Posterior vena cava (tissue), 2 donors: ENCODE measurements at places on chromosomes 7 and 10. TPM values are rescaled to one million over a fixed set of nuclear protein-coding genes. Genes with fewer than 3 reads are reported as not detected.

Gene HEPACAM2
- not detected for total RNA-seq

DNA sequence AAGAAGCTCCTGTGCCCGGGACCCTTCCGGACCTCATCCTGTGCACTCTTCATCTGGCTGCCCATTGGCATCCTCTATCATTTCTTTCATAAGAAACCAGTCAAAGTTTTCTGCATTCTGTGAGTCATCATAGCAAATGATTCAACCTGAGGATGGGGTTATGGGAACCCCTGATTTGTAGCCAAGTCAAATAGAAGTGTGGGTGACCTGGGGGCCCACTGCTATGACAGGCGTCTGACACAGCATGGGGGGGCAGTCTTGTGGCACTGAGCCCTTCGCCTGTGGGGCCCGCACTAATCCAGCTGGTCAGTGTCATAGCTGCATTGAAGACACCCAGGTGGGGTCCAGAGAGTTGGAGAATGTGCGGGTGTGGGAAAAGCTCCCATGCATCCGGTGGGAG, 230.4 kb downstream of the USP6NL start:
- peak; percentile 49 for DNase-seq

DNA sequence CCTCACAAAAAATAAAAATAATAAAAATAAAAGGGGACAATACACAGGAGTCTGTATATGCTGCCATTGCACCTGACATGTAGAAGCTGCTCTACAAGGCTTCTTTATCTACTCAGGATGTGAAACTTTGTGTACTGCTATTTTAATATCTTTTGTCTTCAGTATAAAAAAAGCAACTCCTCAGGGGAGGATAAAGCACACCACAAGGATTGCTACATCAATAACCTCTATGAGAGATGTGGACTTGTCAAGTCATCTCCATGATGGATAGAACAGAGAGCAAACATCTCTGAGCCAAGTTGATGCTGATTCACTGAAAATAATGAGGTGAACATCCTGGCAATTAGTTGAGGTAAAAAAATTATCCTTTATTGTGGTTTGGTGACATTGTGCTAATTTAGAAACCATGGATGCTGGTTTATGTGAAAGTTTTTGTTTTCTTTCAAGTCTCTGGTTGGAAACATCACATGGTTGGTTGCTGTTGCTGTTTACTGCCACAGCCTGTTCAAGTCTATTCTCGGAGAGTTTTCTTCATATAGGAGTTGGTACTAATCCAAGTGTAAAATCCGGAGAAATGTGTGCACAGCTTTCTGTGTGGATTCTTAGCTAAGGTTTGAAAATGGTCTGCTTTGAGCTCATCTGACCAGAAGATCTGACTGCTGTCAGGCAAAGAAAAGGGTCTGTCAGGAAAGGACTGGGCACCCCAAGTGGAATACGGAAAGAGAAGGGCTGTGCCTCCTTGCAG, 1.5 kb upstream of the HECW1 start:
- DNase-seq = no peak

DNA sequence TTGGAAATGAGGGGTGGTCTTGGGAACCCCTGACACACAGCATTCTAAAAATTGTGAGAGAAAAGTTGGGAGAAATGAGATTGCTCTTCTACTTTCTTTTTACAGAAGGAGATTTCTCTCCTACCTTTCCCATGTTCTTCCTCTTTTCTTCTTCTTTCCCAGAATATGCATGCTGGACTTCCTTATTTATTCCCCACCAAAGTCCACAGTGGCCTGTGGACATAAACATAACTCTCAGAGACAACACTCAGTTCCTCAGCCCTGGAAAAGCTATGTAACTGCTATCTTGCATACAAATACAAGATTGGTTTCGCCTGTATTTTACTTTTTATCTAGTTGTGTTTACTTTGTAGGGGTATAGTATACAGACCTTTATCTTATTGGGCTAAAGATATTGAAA, 54.6 kb upstream of the C1GALT1 start:
- no peak for DNase-seq

Gene HPSE2
- 0.14 TPM for total RNA-seq

Gene GIMAP5
- 17.4 TPM for total RNA-seq

Gene MMD2
- total RNA-seq = not detected

DNA sequence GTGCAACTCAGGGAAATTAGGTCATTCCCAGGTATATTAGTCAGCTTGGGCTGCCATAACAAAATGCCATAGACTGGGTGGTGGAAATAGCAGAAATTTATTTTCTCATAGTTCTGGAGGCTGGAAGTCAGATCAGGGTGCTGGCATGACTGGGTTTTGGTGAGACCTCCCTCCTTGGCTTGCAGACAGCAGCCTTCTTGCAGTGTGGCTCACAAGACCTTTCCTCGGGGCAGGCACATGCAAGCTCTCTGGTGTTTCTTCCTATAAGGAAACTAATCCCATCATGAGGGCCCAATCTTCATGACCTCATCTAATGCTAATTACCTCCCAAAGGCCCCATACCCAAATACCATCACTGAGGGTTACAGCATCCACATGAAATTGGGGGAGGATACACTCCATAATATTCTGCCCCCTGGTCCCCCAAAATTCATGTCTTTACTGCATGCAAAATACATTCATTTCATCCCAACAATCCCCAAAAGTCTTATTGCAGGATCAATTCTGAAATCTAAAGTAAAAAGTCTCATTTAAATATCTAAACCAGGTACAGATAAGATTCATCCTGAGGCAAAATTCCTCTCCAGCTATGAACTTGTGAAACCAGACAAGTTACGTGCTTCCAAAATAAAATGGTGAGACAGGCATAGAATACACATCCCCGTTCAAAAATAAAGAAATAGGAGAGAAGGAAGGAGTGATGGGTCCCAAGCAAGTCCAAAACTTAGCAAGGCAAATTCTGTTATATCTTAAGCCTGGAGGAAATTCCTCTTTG, 17.4 kb upstream of the CBLL1 start:
- DNase-seq = no peak

Gene SMKR1
- not detected for total RNA-seq

DNA sequence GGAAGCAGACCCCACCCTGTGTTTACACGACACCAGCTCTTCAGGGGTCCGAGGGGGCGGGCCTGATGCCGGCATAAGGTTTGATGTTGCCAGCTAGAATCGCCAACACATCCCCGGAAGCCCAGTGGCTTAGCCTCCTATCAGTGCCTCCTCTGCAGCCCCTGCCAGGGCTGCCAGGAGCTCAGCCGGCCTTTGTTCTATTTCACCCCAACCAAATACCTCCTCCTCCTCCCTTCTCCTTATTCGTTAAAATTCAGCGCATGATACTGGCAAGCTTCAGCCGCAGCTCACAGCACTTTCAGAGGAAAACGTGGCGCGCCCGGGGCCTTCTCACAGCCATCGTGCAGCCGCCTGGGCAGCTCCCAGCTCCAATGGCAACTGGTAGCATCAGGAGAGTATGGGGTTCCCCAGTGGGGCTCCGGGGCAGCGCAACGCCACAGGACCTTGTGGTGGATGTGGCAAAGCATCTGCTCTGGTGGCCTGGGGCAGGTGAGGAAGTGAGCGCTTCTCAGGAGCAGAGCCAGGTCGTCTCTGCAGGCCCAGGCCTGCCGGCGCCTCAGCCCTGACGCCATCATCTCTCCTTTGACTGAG, 176.4 kb upstream of the RHEB start:
- DNase-seq = no peak

- DNase-seq = no peak
Measured at GRCh38 chr10:113641702-113642101, 22.1 kb downstream of the NRAP start.

- DNase-seq = no peak
Measured at GRCh38 chr7:146773506-146773905, 656.9 kb downstream of the CNTNAP2 start.

GRCh38 chr10:6083523-6084475, 5.0 kb upstream of the RBM17 start:
- no peak for DNase-seq

GRCh38 chr10:119502618-119503155, 39.8 kb downstream of the RGS10 start:
- no peak for DNase-seq

DNA sequence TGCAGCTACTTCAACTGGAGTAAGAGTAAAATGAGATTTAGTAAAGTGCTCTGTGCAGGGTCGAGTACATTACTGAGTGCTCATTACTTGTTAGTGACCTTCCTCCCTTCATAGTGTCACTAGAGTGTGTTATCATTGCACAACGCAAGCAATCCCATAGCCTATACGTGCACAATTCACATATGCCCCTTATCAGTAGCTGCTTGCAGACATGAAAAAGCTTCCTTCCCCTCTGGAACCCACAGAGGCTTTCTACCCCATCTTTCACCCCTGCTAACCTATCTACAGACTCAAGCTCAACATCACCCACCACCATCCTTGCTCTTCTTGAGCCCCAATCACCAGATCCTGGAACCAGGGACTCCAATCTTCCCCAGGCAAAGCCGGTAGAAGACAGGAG, 59.3 kb downstream of the C7orf25 start:
- no peak for DNase-seq

DNA sequence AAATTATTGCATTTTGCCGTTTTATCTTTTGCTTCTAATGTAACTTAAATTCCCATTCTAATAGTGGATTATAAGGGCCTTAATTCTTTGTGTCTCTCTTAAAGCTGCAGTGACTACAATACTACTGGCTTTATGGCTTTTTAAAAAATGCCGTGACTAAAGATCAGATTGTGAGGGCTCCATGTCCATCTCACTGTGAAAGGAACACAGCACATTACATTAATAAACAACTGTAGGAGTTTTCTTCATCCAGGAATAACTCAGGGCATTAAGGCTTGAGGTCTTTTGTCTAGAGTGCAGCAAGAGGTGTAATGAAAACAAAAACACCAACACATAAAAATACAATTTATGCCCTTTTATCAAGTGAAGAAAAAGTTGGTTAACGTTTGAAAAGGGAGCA, 205.3 kb downstream of the SKAP2 start:
- no peak for DNase-seq

DNA sequence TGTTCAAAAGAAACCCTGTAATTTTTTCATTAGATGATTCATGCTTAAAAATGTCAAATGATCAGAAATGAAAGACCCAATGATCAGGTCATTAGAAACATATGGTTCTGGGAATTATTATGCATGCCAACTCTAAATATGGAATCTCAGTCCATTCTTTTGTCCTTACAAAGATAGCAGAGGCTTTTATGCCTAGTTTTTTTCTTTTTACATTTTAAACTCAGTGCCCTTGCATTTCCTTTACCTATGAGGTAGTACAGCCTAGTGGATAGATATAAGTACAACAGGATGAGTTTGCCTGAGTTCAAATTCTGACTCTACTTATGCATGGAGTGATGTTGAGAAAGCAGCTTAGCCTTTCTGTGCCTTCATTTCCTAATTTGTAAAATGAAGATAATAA, 392.9 kb downstream of the SUGCT start:
- DNase-seq = no peak

DNA sequence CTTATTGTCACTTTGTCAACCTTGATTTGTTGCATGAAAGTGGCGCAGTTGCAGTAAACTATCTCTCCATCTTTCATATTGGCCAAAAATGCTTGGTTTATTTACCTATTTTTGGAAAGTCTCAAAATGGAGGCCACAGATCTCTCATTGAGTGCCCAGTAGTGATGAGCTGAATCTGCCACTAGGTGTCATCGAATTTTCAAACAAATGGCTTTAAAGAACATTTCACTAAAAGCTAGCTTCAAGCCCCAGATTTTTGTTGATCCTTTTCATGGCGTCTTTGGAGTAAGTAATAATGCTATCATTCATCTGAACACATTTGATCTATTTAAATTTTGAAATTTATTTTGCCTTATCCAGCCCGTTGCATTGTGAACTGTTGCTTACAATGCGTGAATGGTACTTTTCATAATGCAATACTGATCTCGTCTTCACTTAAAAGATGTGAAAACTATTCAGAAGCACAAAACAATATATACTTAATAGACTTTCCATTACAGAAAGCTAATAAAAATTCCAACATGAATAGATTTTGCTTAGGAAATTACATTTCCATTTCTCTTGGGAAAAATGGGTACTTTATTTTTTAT, 236.2 kb downstream of the DNAJB9 start:
- DNase-seq = no peak

Gene TAS2R41
- 0.81 TPM for total RNA-seq

DNA sequence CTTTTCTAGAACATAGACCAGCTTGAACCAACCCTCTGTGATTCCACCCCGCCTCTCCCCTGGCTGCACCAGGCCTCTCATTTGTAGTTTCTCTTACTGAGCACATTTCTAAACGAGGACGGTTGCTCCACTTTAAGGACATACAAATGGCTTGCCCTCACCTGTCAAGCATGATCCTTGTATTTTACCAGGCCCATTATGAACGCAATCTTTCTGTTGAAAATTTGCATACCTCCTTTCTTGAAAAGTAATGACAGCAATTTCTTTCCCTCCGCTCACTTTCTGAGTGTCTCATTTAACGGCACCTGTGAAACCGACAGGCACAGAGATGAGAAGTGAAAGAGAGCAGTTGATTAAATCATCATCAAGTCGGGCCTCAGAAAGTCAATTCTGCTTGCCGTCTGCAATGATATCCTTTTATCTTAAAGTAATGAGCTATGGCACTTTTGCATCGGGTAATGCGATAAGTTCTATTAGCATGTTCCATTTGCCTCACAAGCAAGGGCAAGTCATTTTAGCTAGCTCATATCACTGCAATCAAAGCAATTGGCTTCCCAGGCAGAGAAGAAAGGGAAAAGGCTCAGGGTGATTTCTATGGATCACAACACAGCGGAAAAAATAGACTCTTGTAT, 705.6 kb upstream of the GALNT17 start:
- DNase-seq = no peak

DNA sequence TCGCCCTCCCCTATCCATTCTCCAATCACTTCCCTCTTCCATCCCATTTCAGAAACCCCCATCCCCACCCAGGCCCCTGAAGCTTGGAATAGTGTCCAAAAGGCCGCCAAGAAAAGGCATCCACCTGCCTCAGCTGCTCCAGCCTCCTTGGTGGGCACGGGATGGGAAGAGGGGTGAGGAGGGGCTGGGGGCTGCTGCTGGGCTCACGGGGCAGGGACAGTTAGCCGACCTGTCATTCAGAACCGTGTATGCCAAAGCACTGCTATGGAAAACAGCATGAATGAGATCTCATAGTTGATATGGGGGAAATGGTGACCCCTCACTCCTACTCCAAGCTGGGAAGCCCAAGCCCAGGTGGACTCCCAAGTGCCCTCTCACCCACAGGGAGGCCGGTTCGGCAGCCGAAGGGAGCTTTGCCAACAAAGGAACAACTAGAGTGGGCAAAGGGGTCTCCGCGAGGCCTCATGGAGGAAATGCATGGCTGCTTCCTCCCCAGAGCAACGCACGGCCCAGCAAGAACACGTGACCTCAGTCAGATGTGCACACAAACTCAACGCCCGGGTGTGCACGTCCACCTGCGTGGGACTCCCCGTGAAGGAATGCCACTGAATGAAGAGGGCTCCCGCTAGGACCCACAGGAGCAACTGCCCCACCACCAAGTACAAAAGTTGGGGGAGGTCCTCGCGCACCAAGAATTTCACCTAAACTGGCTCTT, 52.5 kb downstream of the EBF3 start:
- DNase-seq = peak; percentile 58

DNA sequence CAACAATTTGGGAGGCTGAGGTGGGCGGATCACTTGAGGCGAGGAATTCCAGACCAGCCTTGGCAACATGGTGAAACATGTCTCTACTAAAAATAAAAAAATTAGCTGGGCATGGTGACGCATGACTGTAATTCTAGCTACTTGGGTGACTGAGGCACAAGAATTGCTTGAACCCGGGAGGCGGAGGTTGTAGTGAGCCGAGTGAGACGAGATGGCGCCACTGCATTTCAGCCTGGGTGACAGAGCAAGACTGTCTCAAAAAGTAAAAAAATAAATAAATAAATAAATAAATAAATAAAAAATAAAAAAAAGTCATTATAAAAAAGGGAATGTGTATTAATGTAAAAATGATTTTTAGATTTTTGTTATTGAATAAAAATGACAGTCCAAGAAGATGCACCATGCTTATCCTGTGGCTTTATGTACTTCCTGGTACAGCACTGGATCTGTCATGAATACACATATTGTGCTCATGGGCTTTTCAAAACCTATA, 658.8 kb upstream of the LRRN3 start:
- DNase-seq = no peak
